Lower lobe of right lung (tissue), 2 donors: ENCODE measurements at places on chromosomes 11 and 22. TPM values are rescaled to one million over a fixed set of nuclear protein-coding genes. Genes with fewer than 3 reads are reported as not detected.

DNA sequence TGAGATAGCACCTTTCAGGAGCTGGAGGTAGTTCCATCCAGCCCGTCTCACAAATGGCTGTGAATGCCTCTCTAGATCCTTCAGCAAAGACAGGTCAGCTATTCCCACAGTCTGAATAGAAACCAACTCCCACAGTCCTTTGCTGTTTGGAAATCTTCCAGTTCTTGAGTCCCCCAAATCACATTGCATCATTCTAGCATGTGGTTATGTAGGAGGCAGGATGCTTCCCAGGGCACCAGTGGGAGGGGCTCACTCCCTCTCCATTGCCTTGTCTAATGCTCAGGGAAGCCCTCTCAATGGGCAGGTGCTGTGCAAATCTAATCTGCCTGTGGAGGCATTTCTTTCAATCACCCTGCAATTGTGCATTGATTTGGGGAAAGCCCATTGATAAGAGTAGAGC is 14.6 kb downstream of the NAV2 start:
- no peaks in the 10 kb centered on the region for H3K27me3 ChIP-seq
- DNase-seq: no peak

OR51B2 gene
- total RNA-seq: not detected

DNA sequence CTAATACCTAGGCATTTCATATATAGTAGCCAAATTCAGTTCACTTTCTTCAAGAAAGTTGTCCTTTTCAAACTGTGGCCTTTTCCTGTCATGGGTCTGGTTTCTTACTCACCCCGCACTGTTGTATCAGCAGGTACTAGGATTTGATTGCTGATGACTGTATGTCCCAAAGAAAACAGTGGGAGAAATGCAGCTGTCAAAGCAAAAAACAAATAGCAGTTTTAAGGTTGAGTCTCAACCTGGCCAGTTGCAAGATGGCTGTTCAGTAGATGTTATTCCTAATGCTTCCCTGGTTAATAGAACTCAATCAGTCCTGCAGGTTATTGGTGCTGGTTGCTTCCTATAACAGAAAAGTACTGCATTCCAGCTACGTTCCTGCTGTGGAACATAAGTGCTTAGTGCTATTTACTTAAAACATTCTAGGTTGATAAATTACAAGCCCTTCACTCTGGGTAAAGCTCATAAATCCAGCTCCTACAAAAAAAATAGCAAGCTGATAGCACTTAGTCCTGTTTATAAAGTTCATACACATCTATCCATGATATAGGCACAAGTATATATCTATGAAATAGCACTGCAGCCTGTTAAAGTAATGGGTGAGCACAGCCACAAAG is 26.6 kb downstream of the NF2 start:
- DNase-seq: no peak
- H3K27me3 ChIP-seq: no peaks in the 10 kb centered on the region
- H3K36me3 ChIP-seq: no peaks in the 10 kb centered on the region
- peaks cover 38% of the 10 kb centered on the region for H3K4me1 ChIP-seq

GRCh38 chr11:58905721-58906547 is 33.4 kb upstream of the GLYATL1 start:
- H3K4me3 ChIP-seq: peak overlapping the region; percentile 14
- H3K36me3 ChIP-seq: no peaks in the 10 kb centered on the region
- H3K27ac ChIP-seq: no peak overlapping the region
- peaks cover 13% of the 10 kb centered on the region for H3K4me1 ChIP-seq
- DNase-seq: no peak

OR51E2 gene
- not detected for total RNA-seq

DNA sequence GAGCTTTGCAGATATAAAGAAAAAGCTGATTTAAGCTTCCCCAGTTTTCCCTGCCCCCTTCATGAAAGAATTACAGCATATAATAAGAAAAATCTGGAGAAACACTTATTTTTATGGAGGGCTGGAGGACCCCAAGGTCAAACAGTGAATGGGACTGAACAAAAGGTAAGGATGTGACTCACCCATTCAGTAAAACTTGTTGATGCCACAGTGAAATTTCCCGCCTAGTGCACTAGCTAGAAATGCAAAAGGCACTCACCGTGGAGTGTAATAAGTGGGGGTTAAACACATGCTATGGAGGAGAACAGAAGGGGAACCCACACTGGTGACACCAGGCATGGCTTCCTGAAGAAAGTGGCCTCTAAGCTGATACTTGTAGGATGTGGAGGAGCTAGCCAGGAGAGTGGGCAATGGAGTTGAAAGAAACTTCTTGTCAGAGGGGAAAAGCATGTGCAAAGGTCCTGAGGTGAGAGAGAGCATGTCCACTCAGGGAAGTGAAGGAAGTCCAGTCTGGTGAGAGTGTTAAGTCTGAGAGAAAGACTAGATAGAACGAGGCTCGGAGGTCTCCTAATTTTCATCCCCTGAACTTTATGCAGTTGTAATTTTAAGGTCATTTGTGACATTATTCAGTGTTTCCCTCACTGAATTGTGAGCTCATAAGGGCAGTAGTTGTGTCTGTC is 77.1 kb downstream of the MIAT start:
- no peaks in the 10 kb centered on the region for H3K27me3 ChIP-seq
- H3K27ac ChIP-seq: no peak overlapping the region
- no peak overlapping the region for H3K4me3 ChIP-seq
- no peaks in the 10 kb centered on the region for H3K4me1 ChIP-seq
- H3K36me3 ChIP-seq: no peaks in the 10 kb centered on the region
- no peak for DNase-seq

- no peak overlapping the region for H3K4me3 ChIP-seq
- peaks cover 8% of the 10 kb centered on the region for H3K4me1 ChIP-seq
- H3K27me3 ChIP-seq: no peaks in the 10 kb centered on the region
Observed at GRCh38 chr22:36770513-36771231, 5.2 kb downstream of the IFT27 start.

DNA sequence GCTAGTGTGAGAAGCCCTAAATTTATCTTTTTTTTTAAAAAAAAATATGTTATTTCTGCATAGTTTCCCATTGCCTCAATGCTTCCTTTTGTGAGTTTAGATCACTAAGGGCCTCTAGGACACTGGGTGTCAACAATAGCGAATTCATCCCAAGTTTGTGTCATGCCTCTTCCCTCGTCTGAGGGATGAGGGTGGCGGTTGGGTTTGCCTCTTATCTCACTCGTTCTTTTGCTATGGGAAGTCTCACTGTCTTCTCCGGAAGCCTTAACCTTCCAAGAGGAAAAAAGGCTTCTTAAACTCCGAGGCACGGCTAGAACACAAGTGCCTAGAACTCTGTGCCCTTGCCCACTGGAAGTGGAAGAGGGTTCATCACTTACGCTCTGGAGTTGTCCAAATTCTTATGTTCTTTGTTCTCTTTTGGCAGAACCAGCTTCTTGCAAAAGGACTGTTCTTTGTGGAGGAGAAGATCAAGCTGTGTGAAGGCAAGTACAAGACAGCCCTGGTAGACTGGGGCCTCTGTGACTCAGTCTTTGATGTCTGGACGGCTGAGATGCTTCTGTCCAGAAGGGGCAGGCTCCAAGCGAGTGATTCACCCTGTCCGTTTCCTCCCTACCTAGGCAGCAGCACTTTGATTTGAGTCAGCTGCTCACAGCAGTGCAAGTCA is 78.5 kb downstream of the TRAF6 start:
- H3K4me1 ChIP-seq: peaks cover 41% of the 10 kb centered on the region
- H3K36me3 ChIP-seq: no peaks in the 10 kb centered on the region
- no peaks in the 10 kb centered on the region for H3K27me3 ChIP-seq
- H3K4me3 ChIP-seq: no peak overlapping the region

DNA sequence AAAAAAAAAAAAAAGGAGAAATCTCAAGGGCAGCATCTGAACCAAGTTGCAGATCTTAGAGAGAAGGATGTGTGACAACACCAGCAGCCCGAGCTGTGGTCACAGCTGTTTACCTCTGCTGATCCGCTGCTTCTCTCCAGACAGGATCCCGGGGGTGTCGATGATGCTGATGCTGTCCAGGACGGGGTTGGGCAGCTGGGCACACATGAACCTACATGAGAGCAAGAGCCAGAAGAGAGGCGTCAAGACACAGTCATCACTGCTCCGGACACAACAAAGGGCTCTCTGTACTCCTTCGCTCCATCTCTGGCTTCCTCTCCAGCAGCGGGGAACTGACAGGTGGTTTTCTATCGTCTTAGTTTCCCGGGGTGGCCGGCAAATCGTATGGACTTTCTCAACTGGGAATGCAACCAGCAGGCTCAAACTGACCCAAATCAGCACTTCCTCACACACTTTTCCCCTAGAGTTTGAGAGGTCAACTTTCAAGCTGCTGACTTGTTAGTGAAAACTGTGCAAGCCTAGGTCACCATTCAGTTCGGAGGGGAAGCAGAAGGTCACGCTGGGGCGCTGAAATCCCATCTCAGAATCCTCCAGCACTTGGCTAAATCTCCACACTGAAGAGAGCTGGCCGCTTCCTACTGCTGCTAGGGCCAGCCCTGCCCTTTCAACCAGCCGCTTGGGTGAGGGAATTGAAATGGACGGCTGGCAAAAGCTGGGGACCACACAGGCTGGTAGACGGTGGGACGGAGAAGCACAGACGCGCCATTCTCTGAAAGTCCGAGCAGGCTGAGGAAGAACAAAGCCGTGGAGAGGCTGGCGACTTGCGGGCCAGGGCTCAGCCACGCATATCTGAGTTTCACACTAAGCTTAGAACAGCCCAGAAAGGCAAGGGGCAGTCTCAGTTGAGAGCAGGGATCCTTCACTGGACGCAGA is 3.8 kb downstream of the EHD1 start:
- H3K27me3 ChIP-seq: no peaks in the 10 kb centered on the region
- H3K36me3 ChIP-seq: peaks cover 37% of the 10 kb centered on the region
- H3K4me1 ChIP-seq: peaks cover 87% of the 10 kb centered on the region
- peak overlapping the region; percentile 91 for H3K27ac ChIP-seq

DNA sequence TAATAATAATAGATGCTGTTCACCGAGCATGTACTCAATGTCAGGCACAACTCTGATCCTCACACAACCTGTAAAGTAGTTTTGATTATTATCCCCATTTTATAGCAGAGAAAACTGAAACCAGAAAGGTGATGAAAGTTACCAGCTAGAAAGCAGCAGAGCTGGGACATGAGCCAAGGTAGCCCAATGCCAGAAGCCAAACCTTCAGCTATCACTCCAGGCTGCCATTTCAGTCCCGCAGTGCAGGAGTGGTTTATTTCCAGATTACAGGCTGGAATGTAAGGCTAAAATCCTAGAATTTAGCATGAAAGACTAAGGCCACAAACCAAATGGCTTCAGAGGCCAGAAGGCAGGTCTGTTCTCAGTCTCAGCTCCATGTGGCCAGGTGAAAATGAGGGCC is 108.8 kb downstream of the TENM4 start:
- H3K4me3 ChIP-seq: no peak overlapping the region
- no peak overlapping the region for H3K27ac ChIP-seq
- H3K4me1 ChIP-seq: no peaks in the 10 kb centered on the region
- H3K27me3 ChIP-seq: peaks cover 5% of the 10 kb centered on the region
- DNase-seq: no peak

- H3K4me1 ChIP-seq: peaks cover 41% of the 10 kb centered on the region
- no peak within 1 kb of the TSS for H3K27ac ChIP-seq
- no peaks in the 10 kb centered on the region for H3K36me3 ChIP-seq
- H3K4me3 ChIP-seq: peak within 1 kb of the TSS; percentile 55
- peaks cover 26% of the 10 kb centered on the region for H3K27me3 ChIP-seq
- DNase-seq: peak; percentile 61
Observed at GRCh38 chr11:57460022-57460757, at the start of gene RTN4RL2. TSS of gene RTN4RL2 (plus strand) at chr11:57460528. CDS start at chr11:57460866, 338 bp downstream.

PIH1D2 gene
- total RNA-seq: 6.4 TPM

- no peak overlapping the region for H3K4me3 ChIP-seq
Observed at GRCh38 chr22:23065069-23065451, 5.3 kb upstream of the GNAZ start.

DNA sequence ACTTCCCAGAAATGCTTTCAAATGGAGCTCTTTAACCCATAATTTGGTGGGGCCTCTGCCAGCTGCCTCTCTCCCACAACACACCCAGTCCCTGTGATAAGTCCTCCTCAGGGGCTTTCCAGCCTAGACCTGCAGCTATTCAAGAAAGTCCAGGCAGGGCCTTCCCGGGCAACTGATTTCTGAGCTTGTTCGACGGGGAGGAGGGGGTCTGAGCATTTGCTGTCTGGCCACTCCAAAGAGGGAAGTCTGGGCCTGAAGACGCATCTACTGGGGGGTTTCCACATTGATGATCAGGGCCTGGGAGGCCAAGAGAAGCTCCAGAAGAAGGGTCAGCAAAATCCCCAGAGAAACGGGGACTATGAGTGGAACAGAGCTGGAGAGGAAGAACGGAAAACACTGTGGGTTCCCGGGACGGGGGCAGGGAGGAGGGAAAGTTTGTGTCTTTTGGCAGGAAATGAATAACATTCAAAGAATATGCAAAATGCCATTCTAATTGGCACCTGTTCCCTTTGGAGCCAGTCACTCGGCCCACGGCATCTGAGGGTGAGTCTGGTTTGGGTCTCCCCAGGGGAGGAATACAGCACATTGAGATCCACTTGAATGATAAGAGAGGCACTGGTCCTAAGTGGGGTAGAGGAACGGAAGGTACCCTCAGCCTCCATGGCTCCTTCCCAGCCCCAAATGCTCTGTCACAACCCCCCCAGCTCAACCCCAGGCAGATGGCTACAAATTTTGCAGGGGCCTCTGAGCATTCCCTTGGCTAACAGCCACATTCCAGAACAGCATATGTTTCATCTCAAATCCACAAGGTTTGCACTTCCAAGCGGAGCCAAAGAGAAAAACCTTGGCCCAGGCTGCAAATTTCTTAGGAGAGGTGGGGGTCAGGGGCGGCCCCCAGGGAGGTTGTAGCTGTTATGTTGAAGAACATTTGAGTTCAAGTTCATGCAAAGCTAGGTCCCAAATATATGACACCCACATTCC is 72.0 kb downstream of the RPUSD4 start:
- H3K36me3 ChIP-seq: no peaks in the 10 kb centered on the region
- no peaks in the 10 kb centered on the region for H3K27me3 ChIP-seq
- peaks cover 43% of the 10 kb centered on the region for H3K4me1 ChIP-seq
- H3K27ac ChIP-seq: peak overlapping the region; percentile 36
- DNase-seq: no peak

BATF2 gene
- total RNA-seq: 8.6 TPM

HBG2 gene
- 0.89 TPM for total RNA-seq

OR52K1 gene
- 0.27 TPM for total RNA-seq

DNA sequence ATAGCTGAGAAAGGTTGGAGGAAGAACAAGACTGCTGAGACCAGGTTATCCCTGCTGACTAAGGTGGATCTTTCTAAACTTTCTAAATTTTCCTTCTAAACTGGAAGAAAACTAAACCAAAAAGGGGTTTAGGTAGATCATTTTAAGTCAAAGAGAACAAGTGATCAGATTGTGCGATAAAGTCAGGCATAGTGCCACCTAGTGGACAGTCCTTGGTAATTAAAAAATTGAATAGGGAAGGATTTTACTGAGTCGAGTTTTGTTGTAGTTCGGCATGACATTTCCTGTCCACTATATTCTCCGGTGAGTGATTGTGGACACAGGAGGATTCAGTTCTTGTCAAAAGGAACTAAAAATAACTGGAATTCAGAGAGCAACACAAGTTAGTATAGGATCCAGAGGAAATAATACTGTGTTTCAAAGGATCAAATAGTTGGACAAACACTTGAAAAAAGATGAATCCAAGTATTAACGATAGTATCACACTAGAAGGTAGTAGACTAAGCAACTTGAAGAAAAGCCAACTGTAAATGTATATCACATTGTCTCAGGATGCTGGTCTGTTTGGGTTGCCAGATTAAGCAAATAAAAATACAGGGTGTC is 1236.4 kb downstream of the FAM181B start:
- no peak overlapping the region for H3K27ac ChIP-seq
- no peaks in the 10 kb centered on the region for H3K27me3 ChIP-seq
- no peak for DNase-seq
- no peaks in the 10 kb centered on the region for H3K36me3 ChIP-seq

ARFIP2 gene
- total RNA-seq: 38.8 TPM
